ENCODE measurements at places on chromosomes 1 and 21. TPM values are rescaled to one million over a fixed set of nuclear protein-coding genes. Genes with fewer than 3 reads are reported as not detected.

Gene C1orf87
- total RNA-seq: not detected

Gene KRTAP10-9
- not detected for total RNA-seq

Gene MSH4
- total RNA-seq: 0.16 TPM

Gene PDZK1
- not detected for total RNA-seq

Gene NBPF4
- not detected for total RNA-seq

Gene OR2T10
- not detected for total RNA-seq

Gene KCNJ15
- total RNA-seq: not detected

Gene GPR52
- 2.9 TPM for total RNA-seq

Gene RALGPS2
- 74.7 TPM for total RNA-seq

Gene UBE2U
- not detected for total RNA-seq

Gene ATP1A2
- 0.27 TPM for total RNA-seq

Gene BTG3
- total RNA-seq: 43.7 TPM

Gene IFI44
- total RNA-seq: 14.2 TPM

Gene NEK7
- total RNA-seq: 187 TPM

Gene SLC35D1
- total RNA-seq: 12.6 TPM
